ENCODE measurements at places on chromosomes 5 and 9. TPM values are rescaled to one million over a fixed set of nuclear protein-coding genes. Genes with fewer than 3 reads are reported as not detected.
A peak's percentile ranks its signal among the peaks of the same experiment; 100 is the strongest.

DNA sequence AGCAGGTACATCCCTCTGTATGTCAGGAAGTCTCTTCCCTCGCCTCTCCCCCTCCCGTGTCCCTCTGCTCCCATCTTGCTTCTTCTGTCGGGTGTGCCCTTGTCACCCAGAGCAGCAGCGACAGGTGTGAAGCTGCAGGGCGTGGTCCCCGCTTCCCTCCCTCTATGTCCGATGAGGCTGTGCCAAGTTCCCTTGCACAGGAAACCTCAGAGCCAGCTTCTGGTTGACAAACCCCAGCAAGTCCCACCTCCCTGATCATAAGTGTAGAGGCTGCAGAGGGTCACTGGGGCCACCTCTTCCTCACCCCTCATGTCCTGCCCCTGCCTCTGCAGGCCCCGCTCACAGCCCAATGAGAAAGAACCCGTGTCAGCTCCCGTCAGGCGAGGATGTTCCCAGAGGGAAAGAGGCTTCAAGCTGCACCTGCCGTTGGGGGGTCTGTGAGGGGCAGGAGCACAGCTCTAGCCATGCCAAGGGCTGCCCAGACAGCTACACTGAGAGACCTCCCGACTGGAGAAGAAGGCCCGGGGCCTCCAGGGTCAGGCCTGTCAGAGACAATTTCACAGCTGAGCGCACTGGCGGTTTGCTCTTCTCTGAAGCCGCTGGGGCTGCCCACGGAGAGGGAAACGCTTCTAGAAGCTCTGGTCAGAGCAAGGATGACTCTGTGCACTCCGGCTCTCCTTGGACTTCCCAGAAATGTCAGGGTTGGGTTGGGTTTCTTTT, 73.3 kb downstream of the AK8 start:
- H3K4me1 ChIP-seq: peaks cover 6% of the 10 kb centered on the region
- H3K27me3 ChIP-seq: no peaks in the 10 kb centered on the region
- no peak overlapping the region for H3K4me3 ChIP-seq
- H3K36me3 ChIP-seq: no peaks in the 10 kb centered on the region
- no peak overlapping the region for H3K27ac ChIP-seq
- no peak for DNase-seq

DNA sequence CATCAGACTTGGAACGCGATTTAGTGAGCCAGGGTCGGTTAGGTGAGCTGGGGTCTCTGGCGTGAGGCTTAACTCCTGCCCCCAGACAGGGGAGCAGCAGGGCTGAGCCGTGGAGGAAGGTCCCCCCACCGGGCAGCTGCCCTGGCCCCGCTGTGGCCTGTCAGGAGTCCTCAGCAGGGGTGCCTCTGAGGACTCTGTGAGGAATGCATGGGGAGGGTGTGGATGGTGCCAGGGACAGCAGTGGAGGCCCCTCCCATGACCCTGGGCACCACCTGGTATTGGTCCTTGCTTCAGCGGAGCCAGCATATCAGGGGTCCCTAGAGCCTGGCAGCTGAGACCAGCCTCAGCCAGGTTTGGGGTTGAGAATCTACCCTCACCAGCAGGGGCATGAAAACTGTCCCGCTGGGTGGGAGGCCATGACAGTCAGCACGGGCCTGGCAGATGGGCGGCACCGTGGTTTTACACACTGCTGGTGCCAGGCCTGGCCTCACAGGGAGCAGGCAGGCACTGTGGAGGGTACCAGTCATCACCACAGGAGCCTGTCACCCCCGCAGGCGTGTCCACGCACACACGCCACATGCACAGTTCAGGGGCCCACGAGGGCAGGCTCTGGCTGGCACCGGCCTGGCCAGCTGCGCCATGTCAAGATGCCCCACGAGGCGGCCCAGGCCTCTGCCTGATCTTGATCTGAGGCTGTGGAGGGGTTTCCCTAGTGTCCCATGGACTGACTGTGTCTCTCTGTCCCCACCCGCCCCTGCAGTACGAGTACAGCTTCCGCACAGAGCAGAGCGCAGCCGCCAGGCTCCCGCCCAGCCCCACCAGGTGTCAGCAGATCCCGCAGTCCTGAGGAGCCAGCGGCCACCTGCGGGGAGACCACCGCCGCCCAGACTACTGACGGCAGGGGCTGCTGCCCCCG, 111.1 kb upstream of the LMX1B start:
- no peak overlapping the region for H3K27ac ChIP-seq
- peaks cover 6% of the 10 kb centered on the region for H3K36me3 ChIP-seq
- peaks cover 31% of the 10 kb centered on the region for H3K4me1 ChIP-seq
- H3K4me3 ChIP-seq: no peak overlapping the region

- H3K27me3 ChIP-seq: no peaks in the 10 kb centered on the region
- peak overlapping the region; percentile 80 for H3K27ac ChIP-seq
- H3K36me3 ChIP-seq: no peaks in the 10 kb centered on the region
- H3K4me3 ChIP-seq: peak overlapping the region; percentile 19
- no peak for DNase-seq
Observed at GRCh38 chr9:18861609-18862544, 171.1 kb downstream of the SAXO1 start.

- H3K27ac ChIP-seq: no peak overlapping the region
- no peaks in the 10 kb centered on the region for H3K4me1 ChIP-seq
- no peak overlapping the region for H3K4me3 ChIP-seq
- no peaks in the 10 kb centered on the region for H3K27me3 ChIP-seq
- H3K36me3 ChIP-seq: no peaks in the 10 kb centered on the region
- DNase-seq: no peak
Observed at GRCh38 chr5:144390133-144390532, 219.5 kb downstream of the KCTD16 start.

Gene INSL6
- total RNA-seq: not detected

DNA sequence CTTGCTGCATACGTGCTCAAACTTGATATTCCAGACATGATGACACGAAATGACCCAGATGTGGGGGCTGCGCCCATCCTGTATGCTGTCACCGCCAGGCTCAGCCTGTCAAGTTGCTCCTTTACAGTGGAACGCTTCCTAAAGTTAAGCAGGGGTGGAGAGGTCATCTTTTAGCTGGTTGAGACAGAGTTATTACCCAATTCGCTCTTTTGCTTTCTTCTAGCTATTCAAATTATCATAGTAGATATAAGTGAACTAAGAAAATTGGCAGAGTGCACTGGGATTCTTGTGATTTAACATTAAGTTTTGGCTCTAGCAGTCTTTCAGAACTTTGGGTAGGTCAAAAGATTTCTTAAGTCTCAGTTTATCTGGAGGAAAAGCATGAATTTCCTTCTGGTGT, 69.8 kb upstream of the BASP1 start:
- H3K36me3 ChIP-seq: no peaks in the 10 kb centered on the region
- no peaks in the 10 kb centered on the region for H3K4me1 ChIP-seq
- no peak overlapping the region for H3K27ac ChIP-seq
- DNase-seq: no peak
- H3K27me3 ChIP-seq: no peaks in the 10 kb centered on the region
- H3K4me3 ChIP-seq: no peak overlapping the region

DNA sequence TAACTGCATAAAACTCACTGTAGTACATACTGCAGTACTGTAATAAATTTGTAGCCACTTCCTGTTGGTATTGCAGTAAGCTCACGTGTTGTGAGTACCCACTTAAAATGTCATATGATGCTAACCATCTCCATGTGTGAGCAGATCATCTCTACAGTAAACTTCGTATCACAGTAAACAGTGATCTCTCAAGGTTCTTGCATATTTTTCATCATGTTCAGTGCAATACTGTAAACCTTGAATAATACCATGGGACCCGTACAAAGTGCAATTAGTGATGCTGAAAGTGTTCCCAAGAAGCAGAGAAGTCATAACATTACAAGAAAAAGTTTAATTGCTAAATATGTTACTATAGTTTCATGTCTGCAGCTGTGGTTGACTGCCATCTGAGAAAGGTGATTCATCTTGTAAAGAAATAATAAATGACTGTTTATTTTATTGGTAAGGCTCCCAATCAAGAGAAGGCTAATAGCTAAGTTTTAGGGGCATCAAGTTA, 253.8 kb upstream of the POU5F2 start:
- no peak overlapping the region for H3K4me3 ChIP-seq
- H3K27ac ChIP-seq: no peak overlapping the region
- no peaks in the 10 kb centered on the region for H3K36me3 ChIP-seq
- no peaks in the 10 kb centered on the region for H3K27me3 ChIP-seq

DNA sequence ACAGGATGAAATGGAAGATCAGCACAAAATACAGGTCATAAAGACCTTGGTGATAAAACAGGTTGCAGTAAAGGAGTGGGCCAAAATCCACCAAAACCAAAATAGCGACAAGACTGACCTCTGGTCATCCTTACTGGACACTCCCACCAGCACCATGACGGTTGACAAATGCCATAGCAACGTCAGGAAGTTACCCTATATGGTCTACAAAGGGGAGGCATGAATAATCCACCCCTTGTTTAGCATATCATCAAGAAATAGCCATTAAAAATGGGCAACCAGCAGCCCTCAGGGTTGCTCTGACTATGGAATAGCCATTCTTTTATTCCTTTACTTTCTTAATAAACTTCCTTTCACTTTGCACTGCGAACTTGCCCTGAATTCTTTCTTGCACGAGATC, 6.0 kb upstream of the NDUFB6 start:
- no peaks in the 10 kb centered on the region for H3K36me3 ChIP-seq
- peaks cover 8% of the 10 kb centered on the region for H3K4me1 ChIP-seq
- no peak for DNase-seq
- H3K27me3 ChIP-seq: no peaks in the 10 kb centered on the region
- H3K4me3 ChIP-seq: no peak overlapping the region
- H3K27ac ChIP-seq: no peak overlapping the region

DNA sequence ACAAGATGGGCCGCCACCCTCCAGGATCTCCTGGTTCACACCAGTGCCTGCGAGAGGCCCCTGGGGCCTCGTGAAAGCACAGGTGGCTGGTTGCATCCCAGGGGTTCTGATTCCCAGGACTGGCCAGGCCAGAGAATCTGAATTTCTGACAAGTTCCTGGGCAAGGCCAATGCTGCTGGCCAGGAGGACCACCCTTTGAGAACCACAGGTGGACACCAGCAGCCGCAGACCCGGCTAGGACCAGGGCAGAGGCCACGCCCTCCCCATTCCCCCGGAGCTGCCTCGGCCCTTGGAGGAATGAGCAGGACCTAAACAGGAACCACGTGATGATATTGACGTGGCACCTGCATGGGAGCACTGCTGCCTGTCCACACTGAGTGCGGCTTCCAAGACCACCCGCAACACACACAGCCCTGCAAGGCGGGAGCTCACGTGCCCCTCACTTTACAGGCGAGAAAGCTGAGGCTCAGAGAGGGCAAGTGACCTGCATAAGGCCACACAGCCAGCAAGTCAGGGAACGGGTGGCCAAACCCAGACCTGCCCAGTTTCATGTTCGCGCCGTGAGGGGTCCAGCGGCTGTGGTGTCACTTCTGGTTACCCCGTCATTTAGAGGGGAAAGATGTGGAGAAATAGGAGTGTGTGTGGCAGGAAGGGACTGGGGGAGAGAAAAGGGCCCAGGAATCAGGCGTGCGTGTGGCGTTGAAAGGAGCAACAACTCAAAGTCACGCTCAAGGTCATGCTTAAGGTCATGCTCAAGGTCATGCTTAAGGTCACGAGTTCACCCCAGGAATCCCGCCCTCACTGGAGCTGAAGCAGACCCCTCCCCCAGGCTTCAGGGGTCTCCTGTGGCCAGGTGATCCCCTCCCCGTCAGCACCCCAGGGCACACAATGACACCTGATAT, 105.9 kb upstream of the IER5L start:
- H3K4me3 ChIP-seq: no peak overlapping the region
- peaks cover 5% of the 10 kb centered on the region for H3K4me1 ChIP-seq
- peak; percentile 74 for DNase-seq
- H3K27me3 ChIP-seq: no peaks in the 10 kb centered on the region
- H3K36me3 ChIP-seq: no peaks in the 10 kb centered on the region

DNA sequence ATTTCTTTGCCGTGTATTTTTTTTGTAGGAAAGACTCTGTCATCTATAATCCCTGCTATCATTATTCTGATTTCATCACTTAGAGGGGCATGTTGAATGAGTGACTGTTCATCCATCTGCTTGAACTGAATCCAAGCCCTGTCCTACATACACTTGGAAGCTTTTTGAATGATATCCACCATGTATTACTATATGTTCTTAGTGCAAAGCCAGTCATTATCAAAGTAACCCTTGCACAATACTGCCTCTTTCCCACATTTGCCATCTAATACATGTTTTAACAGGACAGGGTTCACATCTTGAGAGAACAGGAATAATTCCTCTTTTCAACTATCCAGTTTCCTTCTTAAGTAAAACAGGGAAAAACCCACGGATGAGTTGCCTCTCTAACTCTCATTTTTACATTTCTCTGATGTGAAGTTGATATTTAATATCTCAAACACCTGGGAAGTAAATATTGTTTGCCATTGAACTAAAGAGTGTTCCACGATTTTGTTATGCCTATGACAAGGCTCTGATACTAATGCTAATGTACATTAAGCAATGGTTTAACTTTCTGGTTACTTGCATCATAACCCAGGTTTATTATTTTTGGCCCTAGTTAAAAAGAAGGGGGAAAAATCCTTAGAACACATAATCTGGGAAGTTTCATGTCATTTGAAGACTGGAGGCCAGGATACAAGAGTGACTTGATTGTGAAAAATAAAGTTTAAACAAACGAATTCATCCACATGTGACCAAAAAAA, 103.7 kb upstream of the TARS1 start:
- H3K4me1 ChIP-seq: peaks cover 14% of the 10 kb centered on the region
- no peaks in the 10 kb centered on the region for H3K36me3 ChIP-seq
- H3K27me3 ChIP-seq: no peaks in the 10 kb centered on the region
- H3K4me3 ChIP-seq: no peak overlapping the region
- DNase-seq: no peak
- no peak overlapping the region for H3K27ac ChIP-seq

DNA sequence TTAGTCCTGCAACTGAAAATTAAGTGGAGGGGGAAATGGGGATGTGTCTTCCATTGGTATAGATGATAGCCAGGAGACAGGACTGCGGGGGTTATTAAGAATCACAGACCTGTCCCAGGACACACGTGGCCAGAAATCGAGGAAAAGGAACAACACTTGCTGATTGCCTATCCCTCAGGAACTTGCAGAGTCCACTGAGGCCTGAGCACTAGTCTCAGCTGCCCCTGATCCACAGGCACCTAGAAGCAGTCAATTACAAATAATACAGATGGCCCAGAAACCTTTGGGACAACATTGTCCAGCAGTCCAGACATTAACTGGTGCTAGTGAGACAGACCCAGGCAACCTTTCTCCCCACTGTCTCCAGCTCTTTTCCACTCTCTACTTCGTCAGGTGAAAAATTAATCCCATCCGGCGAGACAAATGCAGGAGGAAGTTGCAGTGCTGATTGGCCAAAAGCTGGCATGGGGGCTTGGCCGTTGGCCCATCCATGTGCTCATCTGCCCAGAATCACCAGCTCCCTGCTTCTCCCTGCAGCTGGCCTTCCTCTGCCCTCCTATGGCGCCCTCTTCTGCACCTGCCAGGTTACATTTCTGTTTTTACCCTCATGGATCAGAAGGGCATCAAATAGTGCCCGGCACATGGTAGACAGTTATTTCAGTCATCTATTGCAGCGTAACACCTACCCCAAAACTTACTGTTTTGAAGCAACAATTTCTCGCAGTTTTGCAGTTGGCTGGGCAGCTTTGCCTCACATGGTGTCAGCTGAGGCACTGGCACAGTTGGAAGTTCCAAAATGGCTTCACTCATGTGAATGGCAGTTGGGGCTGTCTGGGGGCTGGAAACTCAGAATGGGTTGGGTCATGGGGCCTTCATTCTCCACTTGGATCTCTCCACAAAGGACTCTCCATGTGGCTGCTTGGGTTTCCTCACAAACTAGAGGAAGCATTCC, 3.6 kb upstream of the B4GALT1 start:
- H3K36me3 ChIP-seq: no peaks in the 10 kb centered on the region
- peaks cover 21% of the 10 kb centered on the region for H3K4me1 ChIP-seq
- no peak overlapping the region for H3K27ac ChIP-seq
- no peak for DNase-seq
- no peaks in the 10 kb centered on the region for H3K27me3 ChIP-seq

Gene SHB
- total RNA-seq: 16.6 TPM

Gene TRPM3
- 0.13 TPM for total RNA-seq

Gene PLPPR1
- 0.29 TPM for total RNA-seq

- H3K27me3 ChIP-seq: no peaks in the 10 kb centered on the region
- DNase-seq: no peak
- H3K36me3 ChIP-seq: peaks cover 37% of the 10 kb centered on the region
Observed at GRCh38 chr5:176373100-176373818, 8.0 kb downstream of the ARL10 start.
